Left ventricle myocardium inferior (tissue), 1 donor: ENCODE measurements at places on chromosomes 12 and 14. TPM values are rescaled to one million over a fixed set of nuclear protein-coding genes. Genes with fewer than 3 reads are reported as not detected.

Gene COL2A1
- total RNA-seq = not detected

Gene P2RX2
- total RNA-seq = not detected

Gene MOK
- total RNA-seq = 12.2 TPM

Gene TAS2R9
- not detected for total RNA-seq

Gene RHOJ
- 14.6 TPM for total RNA-seq

Gene MIP
- total RNA-seq = not detected
